Activated T-helper 1 cell treated with Interleukin-2 at 50 U/mL for 16 hours (primary cell): ENCODE measurements at places on chromosomes 5 and 9.

DNA sequence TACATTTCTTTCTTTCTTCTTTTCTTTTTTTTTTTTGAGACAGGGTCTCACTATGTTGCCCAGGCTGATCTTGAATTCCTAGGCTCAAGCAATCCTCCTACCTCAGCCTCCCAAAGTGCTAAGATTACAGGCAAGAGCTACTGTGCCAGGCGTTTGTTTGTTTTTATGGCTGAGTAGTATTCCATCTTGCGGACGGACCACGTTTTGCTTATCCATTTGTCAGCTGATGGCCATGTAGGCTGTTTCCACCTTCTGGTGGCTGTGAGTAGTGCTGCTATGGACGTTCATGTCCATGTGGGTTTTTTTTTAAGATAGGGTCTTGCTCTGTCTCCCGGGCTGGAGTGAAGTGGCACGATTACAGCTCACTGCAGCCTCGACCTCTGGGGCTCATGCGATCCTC is 2.5 kb downstream of the DOK3 start:
- DNase-seq: no peak

DNA sequence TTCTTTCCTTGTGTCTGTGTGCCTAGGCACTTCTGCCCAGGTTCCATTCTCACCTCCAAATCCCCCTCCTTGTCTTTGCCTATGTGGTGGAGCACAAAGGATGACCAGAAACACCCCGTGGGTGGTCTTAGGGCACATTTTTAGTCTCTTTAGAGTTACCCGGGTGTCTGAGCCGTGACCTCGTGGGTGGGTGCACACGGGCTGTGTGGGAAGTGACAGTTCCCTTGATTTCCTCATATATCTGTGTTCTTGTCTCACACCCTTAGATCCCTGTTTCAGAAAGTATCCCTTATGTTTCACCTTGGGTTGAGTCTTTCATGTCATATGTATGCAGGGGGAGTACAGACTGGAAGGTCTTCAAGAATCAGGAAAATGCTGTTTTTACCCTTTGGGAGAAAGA is 13.4 kb upstream of the SMIM32 start:
- no peak for DNase-seq

GRCh38 chr5:32534041-32534440 is 51.3 kb upstream of the SUB1 start:
- DNase-seq: no peak

DNA sequence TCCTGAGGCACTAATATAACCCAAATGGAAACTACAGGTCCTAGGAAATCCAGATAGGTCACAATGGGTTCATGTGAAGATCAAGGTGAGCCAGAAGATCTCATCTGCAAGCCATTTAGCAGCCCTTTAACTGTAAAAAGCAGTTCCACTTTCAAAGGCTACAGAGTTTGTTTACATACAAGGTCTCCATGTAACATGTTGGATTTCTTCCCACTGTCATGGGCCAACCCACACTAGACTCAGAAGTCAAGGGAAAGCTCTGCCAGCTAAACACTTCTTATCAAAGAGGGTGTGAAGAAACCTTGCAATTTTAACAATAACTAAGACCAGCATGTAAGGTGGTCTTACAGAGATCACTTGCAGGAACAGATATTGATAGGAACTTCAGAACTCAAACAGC is 3.8 kb upstream of the CTNNAL1 start:
- no peak for DNase-seq

DNA sequence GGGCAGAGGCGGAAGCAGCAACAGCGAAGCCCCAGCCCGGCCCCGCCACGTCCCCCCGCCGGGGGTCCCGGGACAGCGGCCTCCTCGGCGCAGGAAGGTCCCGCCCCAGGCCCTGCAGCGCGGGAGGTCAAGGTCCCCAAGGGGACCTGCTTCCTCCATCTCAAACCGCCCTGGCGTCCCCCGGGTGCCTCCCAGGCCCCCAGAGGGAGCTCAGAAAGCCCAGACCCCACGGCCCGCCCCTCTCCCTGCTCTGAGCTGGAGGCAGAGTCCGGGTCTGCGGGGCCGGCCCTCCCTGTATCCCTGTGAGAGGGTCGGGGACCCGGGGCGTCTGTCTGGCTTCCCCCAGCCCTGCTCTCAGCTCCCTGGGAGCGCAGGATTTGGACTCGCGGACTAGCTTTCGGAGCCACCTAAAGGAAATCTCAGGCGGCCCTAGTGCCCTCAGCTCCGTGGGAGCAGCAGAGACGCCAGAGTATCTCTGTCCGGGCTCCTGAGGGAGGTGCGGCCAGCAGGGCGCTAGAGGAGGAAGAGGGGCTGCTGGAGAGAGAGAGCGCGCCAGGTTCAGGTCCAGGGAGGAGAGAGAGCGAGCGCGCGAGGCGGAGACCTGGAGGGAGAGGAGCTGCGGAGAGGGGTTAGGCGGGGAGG is 30.7 kb downstream of the EXOC3 start:
- DNase-seq: no peak
